NCI-H1930 (cell line): ENCODE measurements at places on chromosomes 1 and 21.

DNA sequence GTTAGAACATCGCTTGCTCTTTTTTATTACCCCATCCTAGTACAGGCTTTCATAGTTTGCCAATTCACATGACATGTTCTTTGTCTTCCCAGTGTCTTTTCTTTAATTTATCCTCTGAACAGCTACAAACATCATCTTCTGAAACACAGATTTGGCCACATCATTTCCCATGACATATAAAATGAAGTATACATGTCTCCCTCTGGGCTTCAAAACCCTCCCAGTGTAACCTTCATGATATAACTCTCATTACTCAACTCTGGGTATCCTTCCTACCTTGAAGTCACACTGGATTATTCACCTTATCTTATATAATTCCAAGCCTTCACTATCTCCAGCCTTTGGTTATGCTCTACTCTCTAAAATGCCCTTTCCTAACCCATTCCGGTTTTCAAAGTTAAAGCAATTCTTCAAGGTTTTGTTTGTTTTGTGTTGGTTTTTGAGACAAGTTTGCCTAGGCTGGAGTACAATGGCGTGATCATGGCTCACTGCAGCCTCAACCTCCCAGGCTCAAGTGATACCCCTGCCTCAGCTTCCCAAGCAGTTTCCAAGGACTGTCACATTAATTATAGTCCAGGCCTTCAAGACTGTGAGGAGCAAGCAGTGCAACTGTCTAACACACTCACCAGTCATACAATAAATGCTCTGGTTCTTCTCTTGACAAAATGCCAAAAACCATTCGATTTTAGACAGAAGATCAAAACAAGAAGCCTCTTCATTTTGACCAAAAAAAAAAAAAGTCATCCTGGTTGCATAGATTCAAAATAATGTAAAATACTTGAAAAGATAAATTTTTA is 5.8 kb downstream of the RGS1 start:
- no peak for DNase-seq

DNA sequence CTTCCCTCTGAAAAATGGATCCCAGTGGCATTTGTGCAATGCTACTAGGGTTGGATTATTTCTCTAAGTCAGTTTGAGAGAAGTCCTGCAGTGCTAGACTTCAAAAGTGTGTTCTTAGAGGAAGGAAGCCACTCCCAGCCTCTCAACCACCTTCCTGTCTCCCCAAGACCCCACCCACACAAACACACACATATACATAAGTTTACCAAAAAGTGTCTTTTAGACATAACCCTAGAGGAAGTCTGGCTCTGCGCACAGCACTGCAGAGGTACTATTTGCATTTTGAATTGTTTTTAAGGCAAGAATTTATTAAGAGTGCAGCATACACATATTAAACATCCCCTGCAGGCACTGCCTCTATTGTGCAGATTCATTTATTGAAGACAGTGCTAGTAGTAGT is 127.3 kb downstream of the HHIPL2 start:
- no peak for DNase-seq

DNA sequence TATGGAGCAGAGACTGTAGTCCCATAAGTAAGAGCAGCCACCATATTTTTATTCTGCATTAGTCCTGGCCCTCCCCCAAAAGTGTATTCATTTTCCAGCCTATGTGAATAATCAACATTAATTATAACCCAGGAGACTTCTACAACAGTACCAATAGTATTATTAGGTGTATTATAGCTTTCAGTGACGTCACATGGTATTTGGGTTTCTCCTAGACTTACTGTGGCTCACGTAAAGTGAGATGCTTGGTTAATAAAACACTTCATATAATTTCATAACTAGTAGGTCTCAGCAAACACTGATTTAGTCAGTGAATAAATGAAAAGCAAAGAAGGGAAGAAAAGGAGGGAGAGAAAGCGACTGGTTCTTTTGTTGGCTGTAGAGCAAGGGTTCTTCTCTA is 86.2 kb downstream of the ZP4 start:
- no peak for DNase-seq

GRCh38 chr1:16924216-16924918 is 2.6 kb downstream of the CROCC start:
- no peak for DNase-seq

GRCh38 chr1:245084551-245084950 is 70.2 kb upstream of the KIF26B start:
- no peak for DNase-seq

DNA sequence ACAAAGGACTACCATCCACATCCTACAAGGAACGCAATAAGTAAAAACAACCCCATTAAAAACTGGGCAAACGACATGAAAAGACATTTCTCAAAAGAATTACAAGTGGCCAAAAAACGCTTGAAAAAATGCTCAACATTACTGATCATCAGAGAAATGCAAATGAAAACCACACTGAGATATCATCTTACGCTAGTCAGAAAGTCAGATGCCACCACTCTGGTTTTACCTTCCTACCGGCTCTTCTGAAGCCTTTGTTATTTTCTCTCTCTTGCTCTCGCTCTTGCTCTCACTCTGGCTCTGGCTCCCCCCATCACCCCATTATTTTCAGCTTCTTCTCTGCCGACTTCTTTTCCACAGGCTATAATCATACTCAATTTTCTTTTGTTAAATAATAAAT is 38.8 kb downstream of the VPS45 start:
- no peak for DNase-seq

- no peak for DNase-seq
These were observed 17.3 kb upstream of the LRP8 start for GRCh38 chr1:53344921-53345838.

DNA sequence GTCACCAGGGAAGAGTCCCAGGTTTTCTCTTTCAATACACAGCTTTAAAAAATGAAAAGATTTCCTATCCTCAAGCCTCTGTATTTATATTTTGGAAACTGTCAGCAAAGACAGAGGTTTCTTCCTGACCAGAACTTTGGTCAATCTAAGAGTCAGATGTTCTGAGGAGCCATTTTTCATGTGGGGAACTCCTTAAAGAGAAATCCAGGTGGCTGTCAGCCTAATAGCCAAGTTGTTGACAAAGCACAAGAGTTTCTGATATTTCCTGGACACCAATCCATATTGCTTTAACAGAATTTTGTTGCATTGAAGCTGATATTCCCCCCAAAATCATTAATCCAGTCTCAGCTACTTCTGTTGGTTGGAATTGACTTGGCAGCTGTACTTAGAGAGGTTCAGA is 318.6 kb upstream of the NFIA start:
- no peak for DNase-seq

GRCh38 chr1:56222914-56223540 is 356.3 kb downstream of the PLPP3 start:
- DNase-seq, result no peak

GRCh38 chr1:173934440-173934839 is 17.3 kb upstream of the SERPINC1 start:
- DNase-seq, result no peak

DNA sequence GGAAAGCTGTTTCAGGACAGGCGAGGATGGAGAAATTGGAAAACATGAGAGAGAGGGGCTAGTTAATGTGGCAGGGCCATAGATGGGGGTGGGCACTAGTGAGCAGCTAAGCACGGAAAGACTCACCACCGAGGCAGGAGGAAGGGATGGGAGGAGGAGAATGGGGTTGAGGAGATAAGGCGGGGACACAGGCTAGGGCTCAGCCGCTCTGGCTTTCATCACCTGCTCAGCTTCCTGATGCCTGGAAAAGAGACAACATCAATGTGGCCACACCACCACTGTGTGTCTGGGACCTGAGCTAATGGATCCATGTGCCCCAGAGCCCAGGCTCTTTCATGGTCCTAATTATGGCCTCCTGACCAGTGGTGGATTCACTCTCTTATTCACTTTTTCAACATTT is 27.6 kb downstream of the PMVK start:
- DNase-seq, result no peak

- DNase-seq, result no peak
These were observed 100.1 kb upstream of the PLXNA2 start for GRCh38 chr1:208344202-208344857.

- DNase-seq, result no peak
These were observed 14.0 kb downstream of the WNT3A start for GRCh38 chr1:228020686-228021354.

DNA sequence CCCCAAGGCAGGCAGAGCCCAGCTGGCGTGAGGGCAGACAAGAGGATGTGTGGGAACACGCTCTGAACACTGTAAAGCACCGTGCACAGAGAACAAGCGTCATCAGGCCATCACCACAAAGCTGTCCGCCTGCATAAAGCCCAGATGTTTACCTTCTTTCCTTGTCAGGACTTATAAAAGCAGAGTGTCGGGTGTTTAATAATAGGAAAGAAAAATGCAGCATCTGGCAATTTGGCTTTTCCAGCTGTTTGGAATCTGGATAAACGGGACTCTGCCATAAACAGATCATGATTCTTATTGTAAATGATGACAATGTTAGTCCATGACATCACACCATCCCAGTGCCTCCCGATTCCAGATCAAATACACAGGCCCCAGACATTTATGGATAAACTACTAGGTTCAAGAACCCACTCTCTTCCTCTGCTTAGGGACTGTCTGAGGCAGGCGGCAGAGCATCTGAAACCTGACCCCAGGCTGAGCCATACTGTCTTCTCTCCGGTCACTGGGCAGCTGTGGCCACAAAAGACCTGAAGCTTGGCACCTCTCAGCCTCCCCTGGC is 4.2 kb downstream of the GLIS1 start:
- no peak for DNase-seq

DNA sequence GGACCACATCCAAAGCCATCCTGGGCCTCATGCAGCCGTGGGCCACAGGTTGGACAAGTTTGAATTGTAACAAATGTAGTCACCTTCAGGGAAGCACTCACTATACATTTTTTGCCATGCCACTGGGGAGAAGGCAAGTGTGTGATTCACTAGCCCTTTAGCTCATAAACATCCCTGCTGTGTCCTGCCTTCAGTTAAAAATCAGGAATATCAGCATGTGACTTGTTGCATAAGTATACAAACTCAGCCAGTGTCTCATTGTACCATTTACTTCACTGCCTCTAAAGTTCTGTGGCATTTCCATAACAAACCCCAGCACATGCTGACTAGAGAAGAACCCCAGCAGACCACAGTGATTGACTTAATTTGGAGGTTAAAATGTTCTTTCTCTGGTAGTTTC is 142.0 kb upstream of the C1orf105 start:
- DNase-seq, result no peak

GRCh38 chr1:201639391-201639790 is 100.5 kb downstream of the NAV1 start:
- no peak for DNase-seq

- DNase-seq, result no peak
These were observed 164.5 kb downstream of the TOMM20 start for GRCh38 chr1:234963904-234964702.

DNA sequence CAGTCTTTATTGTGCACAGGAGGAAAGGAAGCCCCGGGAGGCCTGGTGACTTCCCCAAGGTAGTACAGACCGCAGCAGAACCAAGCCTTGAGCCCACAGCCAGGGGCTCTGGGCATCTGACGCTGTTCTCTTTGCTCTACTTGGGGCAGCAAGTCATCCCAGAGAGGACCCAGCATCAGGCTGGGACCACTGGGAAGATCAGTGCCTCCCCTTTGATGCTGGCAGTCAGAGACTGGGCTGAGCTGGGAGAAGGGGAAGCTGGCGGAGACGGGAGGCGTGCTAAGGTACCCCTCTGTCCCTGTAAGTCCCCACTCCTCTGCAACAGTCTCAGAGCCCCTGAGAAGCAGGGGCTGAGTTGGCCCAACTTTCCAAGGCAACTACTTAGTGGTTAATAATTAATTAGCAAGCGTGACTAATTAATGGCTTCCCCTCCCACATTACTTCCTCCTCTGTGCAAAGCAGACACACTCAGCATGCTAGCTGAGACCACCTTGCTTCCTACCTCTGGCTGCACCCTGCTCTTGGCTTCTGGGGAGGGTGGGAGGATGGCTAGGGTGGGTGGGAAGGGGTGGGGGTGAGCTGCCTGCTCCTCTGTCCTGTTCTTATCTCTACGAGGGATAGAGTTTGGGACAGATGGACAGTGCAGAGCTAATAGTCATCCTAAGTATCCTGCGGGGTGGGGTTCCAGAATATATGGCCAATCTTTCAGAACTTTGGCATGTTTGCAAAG is 1.3 kb downstream of the INAVA start:
- DNase-seq, result no peak

- DNase-seq, result no peak
These were observed 822 bp upstream of the ELOVL1 start for GRCh38 chr1:43368646-43369020.

DNA sequence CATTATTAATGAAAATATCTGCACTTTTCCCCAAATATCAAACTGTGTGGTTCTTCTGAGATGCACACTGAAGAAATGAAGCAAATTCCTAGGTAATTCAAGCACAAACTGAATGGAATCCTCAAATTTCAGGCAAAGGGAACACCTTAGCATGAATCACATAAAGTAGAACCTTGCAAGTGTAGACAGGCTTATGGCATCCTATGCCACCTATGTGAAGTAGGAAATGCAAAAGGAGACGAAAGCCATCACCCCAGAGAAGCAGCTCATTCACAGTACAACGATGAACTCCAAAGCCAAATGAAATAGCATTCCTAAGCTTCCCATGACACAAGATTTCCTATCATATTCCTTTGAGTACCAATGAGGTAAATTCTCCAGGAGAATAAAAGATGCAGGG is 461.2 kb upstream of the RUNX1 start:
- DNase-seq, result no peak

- no peak for DNase-seq
These were observed 62.4 kb downstream of the RERE start for GRCh38 chr1:8754993-8755392.

GRCh38 chr1:179952186-179952585 is 2.4 kb upstream of the CEP350 start:
- no peak for DNase-seq

GRCh38 chr1:50553921-50554320 is 130.7 kb upstream of the DMRTA2 start:
- DNase-seq, result no peak

DNA sequence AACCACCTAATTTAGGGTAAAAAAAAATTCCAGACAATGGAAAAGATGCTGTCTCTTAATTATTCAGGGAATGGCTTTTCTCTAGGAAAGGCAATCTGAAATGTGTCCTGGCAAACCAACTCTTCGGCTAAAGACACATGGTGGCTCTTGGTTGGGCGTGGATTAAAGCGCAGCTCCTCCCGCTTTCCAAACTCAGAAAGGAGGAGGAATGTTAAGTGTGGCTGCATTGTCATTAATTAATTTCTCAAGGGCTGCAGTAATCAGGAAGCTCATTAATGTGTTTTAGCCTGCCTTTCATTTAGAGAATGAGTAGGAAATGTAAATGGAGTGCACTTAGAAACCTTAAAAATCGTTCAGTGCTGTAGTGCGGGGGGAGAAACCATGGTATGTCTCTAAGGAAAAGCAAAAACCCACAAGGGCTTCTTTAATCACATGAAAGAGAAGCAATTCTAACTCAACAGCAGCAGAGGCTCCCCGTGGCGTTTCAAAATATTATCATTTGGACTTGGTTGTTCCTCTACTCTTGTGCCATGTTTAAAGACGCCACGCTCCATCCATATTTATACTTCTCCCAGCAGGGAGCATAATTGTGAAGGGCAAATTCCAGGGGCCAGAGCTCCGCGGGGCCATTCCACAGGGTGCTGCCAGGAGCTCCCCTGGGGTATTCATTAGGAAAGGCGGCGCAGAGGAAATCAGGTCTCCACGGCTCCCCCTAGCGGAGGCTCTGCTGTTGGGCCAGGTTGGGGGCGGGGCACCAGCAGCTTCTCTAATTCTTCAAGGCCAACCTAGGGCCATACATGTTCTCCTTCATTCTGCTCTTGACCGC is 91.9 kb upstream of the SSX2IP start:
- DNase-seq, result peak; percentile 56
